ENCODE measurements at places on chromosomes 7 and 10.
A peak's percentile ranks its signal among the peaks of the same experiment; 100 is the strongest.

DNA sequence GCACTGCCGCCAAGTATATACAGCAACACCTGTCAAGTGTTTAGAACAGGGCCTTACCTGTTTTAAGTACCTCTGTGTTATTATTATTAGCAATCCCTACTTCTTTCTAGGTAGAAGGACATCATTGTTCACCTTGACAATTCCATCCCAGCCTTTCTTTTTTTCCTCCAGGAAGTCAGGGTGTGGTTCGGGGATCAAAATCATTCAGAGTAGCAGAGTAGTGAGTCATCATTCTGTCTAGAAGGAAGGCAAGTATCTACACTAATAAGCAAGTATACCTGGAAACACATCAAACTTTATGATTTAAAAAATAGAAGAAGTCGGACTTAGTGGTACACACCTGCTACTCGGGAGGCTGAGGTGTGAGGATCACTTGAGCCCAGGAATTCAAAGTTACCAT, 25.5 kb upstream of the CAPZA2 start:
- no peak for DNase-seq

DNA sequence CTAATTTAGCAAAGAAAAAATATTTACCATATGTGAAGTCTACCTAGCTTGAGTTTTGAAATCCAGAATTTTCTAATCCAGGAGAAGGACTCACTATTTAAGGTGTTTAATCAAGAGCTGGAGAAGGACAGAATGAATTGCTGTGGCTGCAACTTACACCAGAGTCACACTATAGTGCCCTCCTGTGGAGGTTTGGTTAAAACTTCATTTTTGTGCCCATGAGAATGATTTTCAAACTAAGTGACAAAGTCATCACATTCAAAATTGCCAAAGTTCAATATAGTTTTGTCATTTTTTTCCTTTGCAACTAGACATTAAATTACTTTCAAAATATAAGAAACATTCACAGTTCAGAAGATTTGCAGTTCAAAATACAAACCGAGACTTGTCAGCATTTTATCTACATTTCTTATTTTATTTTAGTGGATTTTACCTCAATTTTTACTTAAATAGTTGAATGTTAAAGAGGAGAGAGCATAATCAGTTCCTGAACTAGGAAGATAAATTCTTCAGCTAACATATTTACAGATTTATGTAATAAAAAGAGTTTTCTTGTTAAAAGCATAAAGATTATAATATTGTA, 70.7 kb downstream of the CABCOCO1 start:
- no peak for DNase-seq

DNA sequence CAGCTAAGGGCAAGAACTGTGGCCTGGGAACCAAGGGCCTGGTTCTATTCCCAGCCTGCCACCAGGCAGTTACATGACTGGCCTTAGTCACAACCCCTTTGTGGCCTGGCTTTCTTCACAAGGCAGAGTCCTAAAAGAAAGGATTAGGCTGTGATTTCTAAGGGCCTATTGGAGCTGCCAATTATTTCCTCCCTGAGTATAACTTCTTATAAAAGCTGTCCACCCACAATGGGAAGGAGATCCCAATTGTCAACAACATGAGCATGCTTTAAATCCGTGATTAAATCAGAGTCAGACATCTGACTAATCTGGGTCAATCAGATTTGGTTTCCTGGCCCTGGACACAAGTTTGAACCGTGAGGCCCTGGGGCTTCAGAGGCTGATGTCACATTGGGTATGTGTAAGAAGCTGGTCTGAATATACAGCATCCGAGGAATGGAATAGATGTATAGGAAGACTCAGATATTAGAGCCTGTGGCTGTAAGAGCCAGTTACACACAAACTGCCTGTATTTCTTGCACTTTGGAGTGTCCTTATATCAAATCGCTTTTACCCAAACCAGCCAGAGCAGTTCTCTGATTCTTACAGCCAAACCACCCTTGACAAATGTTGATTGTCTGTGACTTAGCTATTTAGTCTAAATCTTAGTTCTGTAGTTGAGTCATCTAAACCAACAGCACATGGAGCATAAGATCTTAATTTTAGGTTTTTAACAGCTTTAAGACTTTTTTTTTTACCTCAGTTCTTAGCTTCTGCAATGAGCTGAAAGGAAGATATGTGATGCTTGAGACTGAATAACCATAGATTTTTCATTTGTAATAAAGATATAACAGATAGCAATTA, 61.3 kb downstream of the ABCB4 start:
- DNase-seq = peak; percentile 5

DNA sequence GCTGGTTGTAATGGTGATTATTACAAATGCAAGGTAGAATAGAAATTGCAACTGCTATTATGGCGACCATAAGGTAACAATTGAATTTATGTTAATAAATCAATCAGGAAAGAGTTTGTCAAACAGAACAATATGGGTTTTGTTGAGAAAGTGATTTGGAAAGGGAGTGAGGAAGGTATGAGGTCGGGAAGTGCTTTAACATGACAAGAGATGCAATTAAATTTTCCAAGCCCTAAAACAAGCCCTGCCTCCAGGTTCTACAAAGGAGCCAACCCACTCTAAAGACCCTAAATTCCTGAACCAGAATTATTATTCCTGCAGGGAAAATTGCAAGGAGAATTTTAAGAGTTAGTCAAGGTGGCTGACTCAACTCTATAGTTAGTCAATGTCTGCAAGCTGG, 363.7 kb downstream of the BMPER start:
- DNase-seq = no peak

DNA sequence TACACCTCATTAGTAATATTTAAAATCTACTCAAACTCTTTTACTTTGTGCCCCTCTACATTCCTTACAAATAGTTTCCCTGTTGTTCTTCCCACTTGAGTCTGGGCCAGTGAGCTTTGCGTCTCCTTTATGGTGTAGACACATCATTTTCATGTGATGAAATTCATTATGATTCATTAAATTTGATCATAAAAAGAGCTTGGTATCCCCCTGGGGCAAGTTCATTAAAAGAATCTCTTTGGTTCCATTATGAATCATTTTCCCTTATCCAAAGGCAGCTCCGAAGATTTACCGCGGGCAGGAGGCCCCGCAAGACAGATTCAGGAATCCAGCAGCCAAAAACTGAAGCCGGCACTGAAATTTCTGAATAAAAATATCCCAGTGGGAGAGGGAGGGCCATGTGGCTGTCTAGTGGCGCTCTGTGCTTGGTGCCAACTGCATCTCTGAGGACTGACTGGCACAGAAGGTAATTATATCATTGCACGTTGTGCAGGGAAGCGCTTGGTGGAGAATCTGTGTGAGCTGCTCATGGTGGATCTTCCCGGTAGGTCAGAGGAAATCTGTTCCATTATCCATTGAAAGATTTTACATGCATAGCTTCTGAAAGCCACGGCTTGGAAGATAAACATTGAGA, 151.4 kb upstream of the PITRM1 start:
- no peak for DNase-seq

DNA sequence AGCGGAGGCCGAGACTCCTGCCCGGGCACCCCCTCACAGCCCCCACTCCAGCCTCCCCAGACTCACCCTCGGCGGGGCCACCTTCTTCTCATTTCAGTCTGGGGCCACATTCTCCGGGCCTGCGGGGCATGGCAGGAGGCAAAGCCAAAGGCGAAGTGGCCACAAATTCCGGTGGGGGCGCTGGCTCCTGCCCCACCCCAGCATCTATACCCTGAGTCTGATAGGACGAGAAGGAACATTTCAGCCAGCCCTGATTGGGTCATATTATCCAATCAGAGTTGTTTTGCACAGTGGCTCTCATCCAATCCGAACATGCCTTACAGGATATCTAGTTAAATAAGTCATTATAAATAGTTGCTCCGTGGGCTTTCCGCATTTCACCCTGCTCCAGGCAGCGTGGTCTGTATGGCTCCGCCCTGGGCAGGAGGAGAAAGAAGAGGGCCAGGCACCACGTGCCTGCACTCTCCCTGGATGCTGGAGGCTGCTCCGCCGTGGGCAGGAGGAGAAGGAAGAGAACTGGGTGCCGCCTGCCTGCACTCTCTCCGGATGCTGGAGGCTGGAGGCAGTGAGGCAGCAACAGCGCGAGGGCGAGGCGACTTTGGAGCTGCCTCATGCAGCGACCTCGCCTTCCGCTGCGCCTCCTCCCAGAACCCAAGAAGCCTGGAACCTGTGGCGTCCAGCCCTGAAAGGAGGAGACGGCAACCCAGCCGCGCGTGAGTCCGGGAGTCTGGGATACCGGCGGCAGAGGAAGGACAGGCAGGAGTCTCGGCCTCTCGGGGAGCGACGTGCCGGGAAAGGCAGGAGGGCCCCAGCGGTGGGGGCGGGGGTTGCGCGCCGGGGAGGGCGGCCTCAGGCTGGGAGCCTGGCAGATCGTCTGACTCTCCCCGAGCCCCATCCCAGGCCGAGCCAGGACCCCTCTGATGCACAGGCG, 162.9 kb downstream of the ZNF33B start:
- DNase-seq = peak; percentile 29

- DNase-seq = no peak
These were observed 22.5 kb downstream of the AKR1E2 start for GRCh38 chr10:4848356-4849041.

GRCh38 chr10:111221682-111222480, 145.1 kb downstream of the ADRA2A start:
- DNase-seq = no peak

- no peak for DNase-seq
These were observed 1.7 kb upstream of the CXCL12 start for GRCh38 chr10:44386546-44387052.

DNA sequence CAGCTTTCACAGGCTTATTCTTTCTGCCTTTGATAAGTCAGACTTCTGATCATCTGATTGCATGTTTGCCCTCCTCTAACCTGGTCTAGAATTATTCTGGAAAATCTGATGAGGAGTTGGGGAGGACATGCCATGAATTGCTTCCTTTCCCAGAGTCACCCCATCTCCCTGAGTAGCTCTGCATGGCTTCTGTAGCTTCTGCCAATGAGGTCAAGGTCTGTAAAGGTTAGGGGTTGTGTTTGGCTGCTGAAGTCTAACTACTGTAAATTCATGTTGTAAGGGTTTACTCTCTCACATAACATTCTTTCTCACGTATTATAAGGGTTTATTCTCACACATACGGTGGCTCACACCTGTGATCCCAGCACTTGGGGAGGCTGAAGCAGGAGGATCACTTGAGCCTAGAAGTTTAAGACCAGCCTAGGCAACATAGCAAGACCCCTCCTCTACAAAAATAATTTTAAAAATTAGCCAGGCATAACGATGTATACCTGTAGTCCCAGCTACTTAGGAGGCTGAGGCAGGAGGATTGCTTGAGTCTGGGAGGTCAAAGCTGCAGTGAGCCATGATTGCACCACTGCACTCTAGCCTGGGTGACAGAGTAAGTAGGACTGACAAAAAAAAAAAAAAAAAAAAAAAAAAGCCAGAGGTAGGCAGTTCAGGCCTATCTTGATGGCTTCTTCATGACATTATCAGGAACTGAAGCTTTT, 10.7 kb downstream of the GSTO2 start:
- no peak for DNase-seq

GRCh38 chr10:124601016-124601415, 139.4 kb downstream of the LHPP start:
- DNase-seq = no peak

DNA sequence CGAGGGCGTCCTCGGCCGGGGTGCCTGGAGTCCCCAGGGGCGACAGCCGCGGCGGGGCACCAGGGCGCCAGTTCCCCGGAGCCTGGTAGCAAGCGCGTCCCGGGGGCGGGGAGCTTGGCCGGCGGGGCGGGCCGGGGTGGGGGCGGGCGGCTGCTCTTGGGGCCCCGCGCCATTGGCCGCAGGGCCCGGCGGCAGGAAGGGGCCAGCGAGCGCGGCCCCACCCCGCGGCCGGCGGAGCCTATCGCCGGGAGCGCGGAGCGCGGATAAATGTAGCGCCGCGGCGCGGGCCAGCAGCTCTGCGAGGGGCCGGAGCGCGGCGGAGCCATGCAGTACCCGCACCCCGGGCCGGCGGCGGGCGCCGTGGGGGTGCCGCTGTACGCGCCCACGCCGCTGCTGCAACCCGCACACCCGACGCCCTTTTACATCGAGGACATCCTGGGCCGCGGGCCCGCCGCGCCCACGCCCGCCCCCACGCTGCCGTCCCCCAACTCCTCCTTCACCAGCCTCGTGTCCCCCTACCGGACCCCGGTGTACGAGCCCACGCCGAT, at the start of gene HHEX:
Gene HHEX, plus strand, starts transcription at position 293 of the 548 bp plus-strand sequence. Its CDS starts 32 bp downstream, at position 325.
- DNase-seq = no peak

- DNase-seq = no peak
These were observed 106.7 kb upstream of the PRSS58 start for GRCh38 chr7:142364551-142364950.

DNA sequence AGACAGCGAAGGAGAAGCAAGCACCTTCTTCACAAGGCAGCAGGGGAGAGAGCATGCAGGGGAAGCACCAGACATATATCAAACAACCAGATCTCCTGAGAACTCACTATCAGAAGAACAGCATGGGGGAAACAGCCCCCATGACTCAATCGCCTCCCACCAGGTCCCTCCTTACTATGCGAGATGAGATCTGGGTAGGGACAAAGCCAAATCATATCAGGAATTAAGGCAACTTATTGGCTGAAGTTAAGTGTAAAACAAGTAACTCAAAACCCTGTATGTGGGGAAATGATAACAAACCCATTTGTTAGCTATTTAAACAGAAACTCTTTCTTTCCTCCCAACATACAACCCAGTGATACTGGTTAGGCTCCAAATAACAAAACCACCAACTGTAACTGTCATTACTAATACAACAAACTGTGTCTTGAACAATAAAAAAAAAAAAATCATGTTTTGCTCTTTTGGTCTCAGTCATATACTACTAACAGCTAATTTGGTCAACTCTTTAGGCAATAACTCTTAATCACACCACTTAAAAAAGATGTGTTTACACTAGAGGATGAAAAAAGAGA, 57.8 kb downstream of the MINDY3 start:
- no peak for DNase-seq

DNA sequence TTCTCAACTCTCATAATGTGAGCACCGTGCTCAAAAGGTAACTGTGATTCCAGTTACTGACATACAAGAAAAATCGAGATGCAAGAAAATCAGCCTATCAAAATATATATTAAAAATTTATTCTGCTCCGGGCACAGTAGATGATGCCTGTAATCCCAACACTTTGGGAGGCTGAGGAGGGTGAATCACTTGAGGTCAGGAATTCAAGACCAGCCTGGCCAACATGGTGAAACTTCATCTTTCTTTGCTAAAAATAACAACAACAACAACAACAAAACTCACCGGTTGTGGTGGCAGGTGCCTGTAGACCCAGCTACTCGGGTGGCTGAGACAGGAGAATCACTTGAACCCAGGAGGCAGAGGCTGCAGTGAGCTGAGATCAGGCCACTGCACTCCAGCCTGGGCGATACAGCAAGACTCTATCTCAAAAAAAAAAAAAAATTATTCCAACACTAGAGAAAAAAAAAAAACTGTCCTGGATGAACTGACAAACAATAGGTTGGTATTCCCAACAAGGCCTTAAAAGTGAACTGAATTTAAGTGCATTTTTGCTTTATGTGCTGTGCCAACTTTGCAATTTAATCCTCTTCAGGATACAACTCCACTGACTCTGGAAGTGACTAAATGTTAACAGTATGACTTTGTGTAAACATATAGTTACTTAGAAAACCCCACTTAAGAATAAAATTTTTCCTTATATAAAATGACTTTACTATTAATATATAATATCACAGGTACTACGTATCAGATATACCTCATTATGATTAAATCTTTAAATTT, 51.1 kb downstream of the JMJD1C start:
- DNase-seq = peak; percentile 47

Measured in HFF-Myc (cell line).